IMR-90 (cell line): ENCODE measurements at places on chromosomes 2 and 18. TPM values are rescaled to one million over a fixed set of nuclear protein-coding genes. Genes with fewer than 3 reads are reported as not detected.

DNA sequence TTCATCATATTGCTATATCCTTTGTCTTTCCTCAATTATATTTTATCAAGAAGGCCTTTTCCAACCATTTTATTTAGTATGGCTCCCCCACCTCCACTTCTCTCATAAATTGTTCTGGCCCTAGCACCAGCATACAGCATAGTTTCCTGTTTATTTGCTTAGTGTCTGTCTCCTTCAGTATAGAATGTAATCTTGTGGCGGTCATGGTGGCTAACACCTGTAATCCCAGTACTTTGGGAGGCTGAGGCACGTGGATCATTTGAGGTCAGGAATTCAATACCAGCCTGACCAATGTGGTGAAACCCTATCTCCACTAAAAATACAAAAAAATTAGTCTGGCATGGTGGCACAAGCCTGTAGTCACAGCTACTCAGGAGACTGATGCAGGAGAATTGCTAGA, 39.6 kb upstream of the CLASP1 start:
- no peak for DNase-seq

Gene CCDC148
- polyA plus RNA-seq = 0.17 and 0.31 TPM in 2 replicates

Gene SEMA4C
- 24.3 and 25.5 TPM in 2 replicates for polyA plus RNA-seq

DNA sequence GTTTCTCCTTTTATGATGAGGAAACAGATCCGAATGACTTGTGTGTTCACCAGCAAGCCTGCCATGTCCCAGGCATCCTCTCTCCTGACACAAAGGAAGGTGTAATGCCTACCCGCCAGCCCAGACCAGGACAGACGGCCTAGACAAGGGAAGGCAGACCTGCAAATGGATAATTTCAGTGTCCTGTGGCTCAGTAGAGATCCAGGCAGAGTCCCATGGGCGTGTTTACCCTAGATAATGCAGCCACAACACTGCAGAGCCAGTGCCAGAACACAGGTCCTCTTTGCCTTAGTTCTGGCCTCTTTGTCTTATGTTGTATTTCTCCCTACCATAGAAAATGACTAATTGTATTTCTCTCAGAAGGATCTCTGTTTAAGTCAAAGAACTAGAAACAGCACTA, 12.7 kb downstream of the TRAPPC12 start:
- DNase-seq = no peak

GRCh38 chr2:200479692-200480265, 30.1 kb downstream of the KCTD18 start:
- DNase-seq = peak; percentile 87

DNA sequence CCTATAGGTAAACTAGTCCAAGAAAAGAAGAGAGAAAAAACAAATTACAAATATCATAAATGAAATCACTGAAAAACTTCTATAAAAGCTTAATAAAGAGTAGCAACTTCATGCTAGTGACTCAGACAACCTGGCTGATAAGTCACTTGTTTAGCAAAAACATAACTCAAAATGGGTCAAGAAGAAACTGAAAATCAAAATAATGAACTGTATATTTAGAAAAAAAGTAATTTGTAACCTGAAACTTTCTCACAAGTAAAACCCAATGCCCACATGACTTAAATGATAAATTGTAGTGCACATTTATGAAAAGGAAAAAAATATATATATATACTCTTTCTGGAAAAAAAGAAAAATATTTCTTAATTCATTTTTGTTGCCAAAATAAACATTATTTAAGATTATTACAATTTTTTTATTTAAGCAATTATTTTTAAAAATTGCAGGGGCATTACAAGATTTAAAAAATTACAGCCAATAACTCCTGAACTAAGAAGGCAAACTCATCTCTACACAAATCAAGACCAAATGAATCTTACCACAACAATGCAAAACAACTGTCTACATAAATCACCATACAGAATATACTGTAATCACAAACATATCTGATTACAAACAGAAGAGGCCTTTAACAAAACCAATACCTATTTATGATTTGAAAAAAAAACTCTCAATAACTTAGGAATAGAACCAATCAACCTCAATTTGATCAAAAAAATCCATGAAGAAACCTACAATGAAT, 406.3 kb downstream of the CDH7 start:
- no peak for DNase-seq

DNA sequence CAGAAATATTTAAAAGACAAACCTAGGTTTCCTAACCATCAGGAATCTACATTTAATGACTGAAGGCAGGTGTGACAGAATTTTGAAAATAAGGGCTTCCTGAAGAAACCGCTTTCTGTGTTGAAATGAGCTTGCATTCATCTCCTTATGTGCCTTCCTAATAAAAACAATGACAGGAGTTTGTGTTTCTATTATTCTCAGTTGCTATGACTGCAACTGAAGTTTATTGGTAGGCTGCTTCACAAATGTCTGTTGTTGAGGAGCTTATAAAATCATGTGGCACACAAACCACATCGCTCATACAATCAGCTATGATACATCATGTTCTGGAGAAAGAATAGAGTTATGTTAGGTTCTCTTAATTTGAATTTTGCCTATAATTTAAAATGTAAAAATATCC, 362.7 kb upstream of the SLC8A1 start:
- DNase-seq = no peak

DNA sequence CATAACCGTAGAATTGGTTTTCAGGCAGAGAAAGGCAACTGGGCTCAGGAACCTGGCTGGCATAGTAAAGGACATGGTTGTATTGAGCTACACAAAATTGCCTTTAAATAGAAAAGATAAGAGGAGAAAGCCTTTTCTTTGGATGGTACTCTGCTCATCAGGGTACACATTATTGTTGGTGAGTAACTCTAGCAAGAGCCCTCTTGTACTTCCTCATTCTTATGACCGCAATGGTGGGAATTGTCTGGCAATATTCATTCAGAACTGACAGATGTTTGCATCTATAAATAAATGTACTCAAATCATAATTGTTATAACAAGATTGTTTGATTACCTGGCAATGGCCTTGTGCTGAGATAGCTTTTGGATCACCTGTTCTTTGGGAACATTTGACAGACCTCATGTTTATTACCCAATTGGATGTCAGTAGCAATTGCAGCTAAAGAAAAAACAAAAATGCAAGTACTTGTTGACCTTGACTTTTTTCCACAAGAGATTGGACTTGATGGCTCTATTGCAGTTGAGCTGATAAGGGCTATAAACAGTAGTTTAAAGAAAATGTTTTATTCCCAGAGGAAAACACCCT, 43.9 kb downstream of the MEIS1 start:
- DNase-seq = no peak

GRCh38 chr2:197497326-197497725, 2.3 kb downstream of the HSPD1 start:
- DNase-seq = no peak

- DNase-seq = peak; percentile 66
Measured at GRCh38 chr2:74201596-74201995, 3.2 kb downstream of the MTHFD2 start.

DNA sequence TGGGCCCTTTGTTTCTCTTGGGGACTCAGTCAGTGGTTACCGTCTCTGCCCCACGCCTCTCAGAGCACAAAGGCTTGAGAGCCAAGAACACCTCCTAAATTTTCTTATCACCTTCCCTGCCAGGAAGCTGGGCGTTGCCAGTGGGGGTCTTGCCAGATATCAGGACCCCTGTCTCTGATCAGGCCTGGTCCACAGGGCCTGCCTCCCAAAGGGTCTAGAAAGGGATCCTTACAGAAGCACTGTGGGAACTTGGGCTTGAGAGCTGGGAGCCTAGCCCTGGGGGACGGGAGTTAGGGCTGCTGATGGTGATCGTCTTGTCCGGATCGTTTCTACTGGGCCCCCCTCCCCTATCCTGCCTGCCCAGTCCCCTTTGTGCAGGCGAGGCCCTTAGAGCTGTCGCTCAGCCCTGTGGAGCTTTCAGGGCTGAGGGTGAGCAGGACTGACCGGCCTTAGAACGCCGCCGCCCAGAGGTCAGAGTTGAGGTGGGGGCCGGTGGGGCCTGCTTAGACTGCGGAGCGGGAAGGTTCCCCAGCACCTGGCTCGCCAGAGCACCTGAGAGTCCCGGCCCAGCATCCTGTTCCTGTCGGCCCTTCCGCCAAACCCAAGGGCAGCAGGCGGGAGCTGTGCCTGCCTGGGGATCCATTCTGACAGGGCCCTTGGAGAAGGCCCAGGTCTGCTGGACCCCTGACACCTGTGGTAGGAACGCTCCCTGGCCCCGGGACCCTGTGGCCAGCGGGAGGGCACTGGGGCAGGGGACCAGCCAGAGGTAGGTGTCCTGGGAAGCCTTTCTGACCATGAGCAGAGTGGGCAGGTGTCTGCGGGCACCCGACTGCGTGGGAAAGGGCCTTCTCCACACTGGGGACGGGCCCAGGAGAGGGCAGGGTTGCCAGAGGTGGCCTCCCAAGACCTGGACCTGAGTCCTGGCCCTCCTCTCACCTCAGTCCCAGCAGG, 956 bp downstream of the ESPNL start:
- no peak for DNase-seq

DNA sequence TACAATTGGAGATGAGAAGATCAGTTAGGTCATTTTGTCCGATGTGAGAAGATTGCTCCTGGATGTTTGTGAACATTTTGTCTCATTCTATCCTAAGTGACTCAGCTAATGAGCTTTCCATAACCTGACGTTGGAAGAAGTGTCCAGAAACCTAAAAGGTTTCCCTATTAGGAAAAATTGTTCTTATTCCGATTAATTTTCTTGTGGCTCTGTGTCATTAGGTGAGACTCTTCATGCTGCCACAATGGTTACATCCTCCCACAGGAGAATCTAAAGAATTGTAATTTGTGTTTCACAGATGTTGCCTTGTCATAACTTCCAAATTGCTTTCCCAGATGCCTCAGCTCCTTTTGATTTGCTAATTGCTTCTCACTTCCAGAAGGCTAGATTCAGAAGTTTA, 261.0 kb upstream of the APCDD1 start:
- DNase-seq = no peak

Gene AGXT
- polyA plus RNA-seq = not detected in 2 replicates

DNA sequence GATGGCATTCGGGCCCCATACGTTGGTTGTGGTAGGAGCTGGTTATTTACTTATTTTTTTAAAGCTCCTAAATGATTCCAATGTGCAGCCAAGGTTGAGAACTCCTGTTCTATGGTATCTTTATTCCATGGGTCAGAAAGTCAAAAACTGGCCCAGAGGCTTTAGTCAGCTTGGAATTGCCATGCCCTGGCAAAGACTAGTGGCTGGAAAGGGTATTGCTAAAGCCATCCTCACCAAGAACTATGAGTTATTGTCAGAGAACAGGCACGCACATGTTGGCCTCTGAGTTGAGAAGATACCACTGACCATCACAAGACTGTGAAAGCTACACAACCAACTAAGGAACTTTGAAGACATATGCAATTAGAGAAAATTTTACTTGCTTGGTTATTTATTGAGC, 47.9 kb upstream of the ACMSD start:
- DNase-seq = no peak

Gene WNT6
- not detected in 2 replicates for polyA plus RNA-seq

Gene MROH2A
- not detected in 2 replicates for polyA plus RNA-seq

DNA sequence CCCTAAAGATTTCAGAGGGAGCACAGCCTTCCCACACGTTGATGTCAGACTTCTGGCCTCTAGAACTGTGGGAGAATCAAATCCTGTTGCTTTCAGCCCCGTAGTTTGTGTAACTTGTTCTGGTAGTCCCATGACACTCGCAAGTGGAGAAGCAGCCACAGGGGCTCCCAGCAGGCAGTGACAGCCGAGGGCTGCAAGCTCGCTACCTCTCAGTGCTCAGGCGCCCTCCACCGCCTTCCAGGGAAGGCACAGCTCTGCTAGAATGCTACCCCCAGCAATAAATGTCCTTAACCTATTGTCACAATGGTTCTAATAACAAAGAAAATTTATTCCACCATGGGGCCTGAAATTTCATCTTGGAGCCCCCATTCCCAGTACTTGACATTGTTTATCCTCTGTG, 143.1 kb upstream of the ZNF236 start:
- no peak for DNase-seq

Gene DPY30
- 84.1 and 85.2 TPM in 2 replicates for polyA plus RNA-seq

DNA sequence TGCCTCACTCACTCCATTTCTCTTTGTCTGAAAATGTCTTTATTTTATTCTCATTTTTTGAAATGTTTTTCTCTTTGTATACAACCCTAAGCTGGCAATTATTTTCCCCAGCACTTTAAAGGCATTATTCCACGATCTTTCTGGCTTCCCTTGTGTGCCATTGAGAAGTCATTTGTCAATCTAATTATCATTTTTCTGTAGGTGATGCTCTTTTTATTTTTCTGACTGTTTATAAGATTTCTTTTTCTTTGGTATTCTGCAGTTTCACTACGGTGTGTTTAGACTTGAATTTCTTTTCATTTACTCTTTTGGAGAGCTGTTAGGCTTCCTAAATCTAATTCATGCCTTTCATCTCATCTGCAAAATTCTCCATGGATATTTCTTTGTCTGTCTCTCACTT, 8.1 kb downstream of the SCYGR4 start:
- no peak for DNase-seq

- peak; percentile 32 for DNase-seq
Measured at GRCh38 chr2:231672617-231673347, 35.5 kb upstream of the PTMA start.

DNA sequence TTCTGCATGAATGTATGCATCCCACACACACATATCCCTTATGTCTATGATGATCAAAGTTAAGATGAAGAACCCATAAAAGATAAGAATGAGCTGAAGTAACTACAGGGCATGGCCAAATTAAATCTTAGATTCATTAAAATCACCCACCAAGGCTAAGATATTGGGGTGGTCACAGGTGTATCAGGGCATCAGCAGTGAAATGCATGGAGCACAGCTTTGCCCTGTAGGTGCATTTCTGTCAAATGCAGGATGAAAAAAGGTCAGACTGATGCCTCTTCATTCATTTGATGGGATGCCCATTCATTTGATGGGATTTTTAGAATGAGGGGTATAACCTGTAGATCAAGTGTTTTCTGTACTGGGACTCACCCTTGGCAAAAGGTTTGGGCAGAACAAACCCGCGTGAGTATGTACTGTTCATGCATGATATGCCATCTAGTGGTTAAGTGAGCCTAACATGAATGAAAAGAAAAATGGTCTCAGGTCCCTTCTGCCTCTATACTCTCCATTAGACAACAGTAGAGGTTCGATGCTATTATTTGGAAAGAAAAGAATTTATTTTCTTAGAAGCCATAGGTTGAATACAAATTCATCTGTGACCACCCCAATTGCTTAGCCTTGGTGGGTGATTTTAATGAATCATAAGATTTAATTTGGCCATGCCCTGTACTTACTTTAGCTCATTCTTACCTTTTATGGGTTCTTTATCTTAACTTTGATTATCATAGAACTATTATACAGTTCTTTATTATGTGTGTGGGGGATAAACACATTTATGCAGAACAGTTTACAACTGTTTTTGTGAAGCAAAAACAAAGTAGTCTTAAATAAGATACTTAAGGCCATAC, 43.2 kb upstream of the NOSTRIN start:
- DNase-seq = peak; percentile 59

DNA sequence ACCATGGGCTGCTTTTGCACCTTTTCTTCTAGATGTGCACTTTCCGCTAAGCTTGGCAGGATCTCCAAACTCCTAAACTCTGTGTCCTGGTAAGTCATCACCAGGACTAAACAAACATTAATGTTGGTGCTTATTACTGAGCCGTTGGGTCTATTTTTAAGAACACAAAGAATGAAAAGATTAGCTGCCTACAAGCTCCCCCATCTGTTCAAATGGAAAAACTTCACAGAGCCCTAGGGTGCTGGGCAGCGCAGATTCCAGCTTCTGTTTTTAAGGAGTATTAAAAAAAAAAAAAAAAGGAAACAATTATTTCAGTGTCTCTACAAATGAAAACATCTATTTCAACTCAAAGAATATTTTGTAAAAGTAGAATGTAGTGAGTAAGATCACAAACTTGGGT, 97.8 kb upstream of the AQP4 start:
- no peak for DNase-seq

- DNase-seq = no peak
Measured at GRCh38 chr2:79799729-79800128, 286.9 kb downstream of the CTNNA2 start.
